Stimulated activated CD4-positive, alpha-beta T cell treated with anti-CD3 and anti-CD28 coated beads, Interleukin-15, amount 100 ng/mL, for 48 hours (primary cell): ENCODE measurements at places on chromosomes 12 and 14.

GRCh38 chr12:88566430-88566829 lies 13.8 kb downstream of the KITLG start:
- no peak for DNase-seq

GRCh38 chr12:25295361-25295760 lies 44.6 kb upstream of the KRAS start:
- no peak for DNase-seq

- DNase-seq = peak; percentile 31
These were observed 117.8 kb downstream of the PHLDA1 start for GRCh38 chr12:75913502-75914351.

GRCh38 chr14:67882986-67883555 lies 63.5 kb downstream of the RAD51B start:
- DNase-seq = no peak

DNA sequence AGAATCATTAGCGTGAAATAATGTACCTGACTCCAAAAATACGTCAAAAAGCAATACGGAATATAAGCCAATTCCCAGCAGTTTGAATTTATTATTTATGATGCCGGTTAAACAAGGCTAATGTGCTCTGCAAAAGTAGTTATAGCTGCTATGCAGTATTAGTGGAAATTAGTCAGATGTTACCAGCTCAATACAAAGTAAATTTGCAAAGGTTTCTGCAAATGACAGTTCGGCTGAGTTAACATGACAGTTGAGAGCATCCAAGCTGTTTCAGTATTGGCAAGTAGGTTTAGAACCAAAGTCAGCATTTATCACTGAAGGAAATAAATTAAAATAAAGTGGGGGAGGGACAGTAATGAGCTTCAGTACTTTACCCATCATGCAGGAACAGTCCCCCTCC lies 1665.8 kb upstream of the FLRT2 start:
- DNase-seq = no peak

- no peak for DNase-seq
These were observed 1.1 kb downstream of the NFE2 start for GRCh38 chr12:54299515-54300224.

- DNase-seq = no peak
These were observed 10.9 kb upstream of the SYCP3 start for GRCh38 chr12:101750152-101750551.

GRCh38 chr12:42691991-42692557 lies 102.5 kb upstream of the PRICKLE1 start:
- DNase-seq = no peak

DNA sequence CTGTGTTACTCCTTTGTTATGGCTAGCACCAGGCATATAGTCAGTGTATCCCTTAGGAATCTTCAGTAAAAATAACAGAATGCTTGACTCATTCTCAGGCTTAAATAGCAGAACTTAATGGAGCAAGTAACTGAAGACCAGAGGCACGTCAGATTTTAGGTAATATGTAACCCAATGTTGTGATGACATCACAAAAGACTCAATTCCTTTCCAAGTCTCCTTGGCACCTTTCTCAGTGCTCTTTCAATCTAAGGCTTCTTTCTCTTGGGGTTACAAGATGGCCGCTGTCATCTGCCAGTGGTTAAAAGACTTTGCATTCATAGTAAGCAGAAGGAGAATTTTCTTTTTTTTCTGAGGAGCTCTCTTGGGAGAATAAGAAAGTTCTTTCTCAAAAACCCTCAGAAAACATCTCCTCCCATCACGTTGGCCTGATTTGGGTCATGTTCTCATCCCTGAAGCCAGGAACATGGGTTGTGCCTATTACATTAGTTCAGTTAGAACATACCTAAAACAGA lies 33.4 kb upstream of the DCN start:
- no peak for DNase-seq

DNA sequence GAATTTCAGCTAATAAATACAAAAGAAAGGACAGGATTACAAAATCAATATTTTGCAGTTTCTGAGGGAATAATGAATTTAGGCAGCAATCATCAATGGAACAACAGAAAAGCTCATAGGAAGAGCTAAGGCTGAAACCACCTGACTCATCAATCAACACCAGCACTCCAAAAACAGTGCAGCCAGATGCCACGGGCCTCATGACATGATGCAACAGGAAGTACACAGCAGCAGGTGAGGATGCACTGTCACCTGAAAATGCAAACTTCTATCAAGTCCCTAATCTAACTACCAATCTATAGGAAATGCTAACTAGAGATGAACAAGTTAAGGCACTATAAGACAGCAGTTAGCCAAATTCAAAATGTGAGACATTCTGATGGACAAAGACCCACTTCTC lies 21.7 kb downstream of the GNS start:
- DNase-seq = no peak

DNA sequence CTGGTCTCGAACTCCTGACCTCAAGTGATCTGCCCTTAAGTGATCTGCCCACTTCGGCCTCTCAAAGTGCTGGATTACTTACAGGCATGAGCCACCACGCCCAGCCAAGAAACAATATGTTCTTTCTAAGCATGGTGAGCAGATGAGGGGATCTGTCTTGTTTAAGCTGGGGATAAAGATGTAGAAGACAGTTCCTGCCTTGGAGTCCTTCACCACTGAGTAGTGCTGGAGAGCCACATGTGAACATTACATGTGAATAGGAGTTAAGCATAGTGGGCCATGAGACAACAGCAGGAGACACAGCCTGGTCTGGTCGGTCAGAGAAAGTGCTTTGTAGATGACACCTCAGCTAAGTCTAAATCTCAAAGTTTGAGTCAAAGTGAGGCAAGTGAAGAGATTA lies 26.0 kb downstream of the TMBIM6 start:
- no peak for DNase-seq

- DNase-seq = no peak
These were observed 87.8 kb downstream of the NEDD1 start for GRCh38 chr12:96994900-96995299.

- no peak for DNase-seq
These were observed 5.3 kb downstream of the TTC8 start for GRCh38 chr14:88829685-88830302.

DNA sequence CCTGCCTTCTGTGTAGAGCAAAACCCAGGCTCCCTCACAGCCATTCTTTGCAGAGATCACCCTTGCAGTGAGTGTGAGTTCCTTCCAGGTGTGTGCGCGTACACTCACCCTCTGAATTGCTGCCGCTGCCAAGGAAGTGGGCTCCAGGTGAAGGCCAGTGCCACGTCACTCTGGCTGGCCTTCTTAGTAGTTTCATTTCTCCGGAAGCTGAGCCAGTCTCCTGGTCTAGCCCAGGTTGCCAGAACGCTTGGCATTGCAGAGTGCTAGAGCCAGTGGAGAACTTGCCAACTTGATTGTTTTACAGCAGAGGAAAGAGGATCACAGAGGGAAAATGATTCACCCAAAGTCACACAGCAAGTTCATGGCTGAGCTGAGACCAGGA lies 11.0 kb downstream of the CBLN3 start:
- no peak for DNase-seq
